Left renal pelvis (tissue), 4 donors: ENCODE measurements at places on chromosomes 11 and 22. TPM values are rescaled to one million over a fixed set of nuclear protein-coding genes. Genes with fewer than 3 reads are reported as not detected.

- DNase-seq = no peak
Observed at GRCh38 chr11:107844041-107844440, 14.5 kb downstream of the SLC35F2 start.

DNA sequence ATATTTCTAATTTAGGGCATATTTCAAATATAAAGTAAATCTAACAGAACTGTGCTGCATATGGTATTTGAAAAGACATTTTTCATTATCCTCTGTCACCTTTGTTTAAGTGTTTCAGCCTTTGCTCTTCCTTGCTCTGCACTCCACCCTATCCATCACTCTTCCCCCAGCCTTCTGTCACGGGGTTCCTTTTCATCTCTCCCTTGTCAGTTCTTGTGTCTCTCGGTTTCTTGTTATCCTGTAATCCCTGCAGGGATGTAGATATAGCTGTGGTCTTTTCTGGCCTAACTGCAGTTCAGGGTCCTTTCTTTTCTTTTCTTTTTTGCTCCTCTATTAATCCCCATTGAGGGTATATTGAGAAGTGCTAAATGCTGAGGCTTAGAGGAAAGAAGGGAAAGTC is 261.9 kb downstream of the DCDC1 start:
- DNase-seq = no peak

GRCh38 chr11:1410366-1411291 is 20.9 kb downstream of the BRSK2 start:
- peak; percentile 54 for DNase-seq

DNA sequence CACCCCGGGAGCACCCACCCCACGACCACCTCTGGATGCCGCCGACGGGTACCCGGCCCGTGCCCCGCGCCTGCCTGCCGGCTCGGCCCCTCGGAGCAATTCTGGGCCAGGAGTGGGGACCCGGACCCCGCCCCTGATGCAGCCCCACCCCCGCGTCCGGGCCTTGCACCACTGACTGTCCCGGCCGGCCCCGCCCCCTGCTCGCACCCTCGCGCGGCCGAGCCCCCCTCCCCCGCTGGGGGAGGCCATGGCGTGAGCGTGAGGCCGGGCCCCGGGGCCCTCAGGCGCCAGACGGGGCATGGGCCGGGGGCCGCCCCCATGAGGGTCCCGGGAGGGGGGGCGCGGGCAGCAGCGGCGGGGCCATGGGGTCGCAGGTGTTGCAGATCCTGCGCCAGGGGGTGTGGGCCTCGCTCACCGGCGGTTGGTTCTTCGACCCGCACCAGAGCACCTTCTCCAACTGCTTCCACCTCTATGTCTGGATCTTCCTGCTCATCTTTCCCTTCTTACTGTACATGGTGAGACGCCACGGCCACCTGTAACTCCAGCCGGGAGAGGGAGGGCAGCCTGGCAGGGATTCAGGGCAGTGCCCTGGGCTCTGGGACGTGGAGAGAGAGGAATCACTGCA is 486 bp downstream of the PCNX3 start:
- no peak for DNase-seq

DNA sequence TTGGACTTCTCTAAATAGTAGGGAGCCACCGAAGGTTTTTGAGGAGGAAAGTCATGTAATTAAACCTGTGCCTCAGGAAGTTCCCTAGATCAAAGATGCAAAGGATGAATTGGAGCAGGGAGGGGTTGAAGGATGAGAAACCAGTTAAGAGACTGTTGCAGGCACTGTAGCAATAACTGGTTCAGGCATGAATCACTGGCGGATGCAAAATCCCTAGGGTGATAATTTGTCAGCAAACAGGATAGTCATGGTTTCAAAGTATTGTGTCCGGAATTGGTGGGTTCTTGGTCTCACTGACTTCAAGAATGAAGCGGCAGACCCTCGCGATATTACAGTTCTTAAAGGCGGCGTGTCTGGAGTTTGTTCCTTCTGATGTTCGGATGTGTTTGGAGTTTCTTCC is 19.9 kb downstream of the TRIOBP start:
- DNase-seq = no peak

The SLC29A2 gene
- polyA plus RNA-seq = 29.9 TPM

The RIC3 gene
- 11.7 TPM for polyA plus RNA-seq

The TMEM121B gene
- polyA plus RNA-seq = 0.63 TPM
